Mesothelial cell of epicardium (in vitro differentiated cells): ENCODE measurements at places on chromosomes 7 and 10. TPM values are rescaled to one million over a fixed set of nuclear protein-coding genes. Genes with fewer than 3 reads are reported as not detected.

- DNase-seq: no peak
These were observed 10.3 kb upstream of the OCM start for GRCh38 chr7:5870311-5870710.

GRCh38 chr7:82665966-82666507 lies 222.5 kb upstream of the CACNA2D1 start:
- no peak for DNase-seq

The GPR15LG gene
- total RNA-seq: not detected in 3 replicates

GRCh38 chr10:72564596-72564995 lies 61.3 kb downstream of the MICU1 start:
- DNase-seq: no peak

The SLC26A5 gene
- not detected in 3 replicates for total RNA-seq

DNA sequence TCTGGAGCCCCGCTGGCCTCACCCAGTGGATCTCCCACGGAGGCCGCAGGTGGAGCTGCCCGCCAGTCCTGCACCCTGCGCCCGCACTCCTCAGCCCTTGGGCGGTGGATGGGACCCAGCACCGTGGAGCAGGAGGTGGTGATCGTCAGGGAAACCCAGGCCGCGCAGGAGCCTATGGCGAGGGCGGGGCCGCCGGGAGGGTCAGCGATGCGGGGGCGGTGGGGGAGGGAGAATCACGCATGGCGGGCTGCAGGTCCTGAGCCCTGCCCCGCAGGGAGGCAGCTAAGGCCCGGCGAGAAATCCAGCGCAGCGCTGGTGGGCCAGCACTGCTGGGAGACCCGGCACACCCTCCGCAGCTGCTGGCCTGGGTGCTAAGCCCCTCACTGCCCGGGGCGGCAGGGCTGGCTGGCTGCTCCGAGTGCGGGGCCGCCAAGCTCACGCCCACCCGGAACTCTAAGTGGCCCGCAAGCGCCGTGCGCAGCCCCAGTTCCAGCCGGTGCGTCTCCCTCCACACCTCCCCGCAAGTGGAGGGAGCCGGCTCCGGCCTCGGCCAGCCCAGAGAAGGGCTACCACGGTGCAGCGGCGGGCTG lies 524.8 kb upstream of the TPK1 start:
- DNase-seq: no peak

The FAM25G gene
- total RNA-seq: not detected in 3 replicates

- DNase-seq: no peak
These were observed 35.0 kb upstream of the MRPS16 start for GRCh38 chr10:73287441-73287840.

- no peak for DNase-seq
These were observed 204.1 kb upstream of the POM121L12 start for GRCh38 chr7:52831321-52831720.
